Activated gamma-delta T cell treated with Interleukin-2 at 50 U/mL for 16 hours (primary cell): ENCODE measurements at places on chromosomes 7 and 10.

GRCh38 chr7:92916770-92917224, 80.4 kb upstream of the CDK6 start:
- no peak for DNase-seq

- no peak for DNase-seq
Observed at GRCh38 chr10:87547734-87548311, 43.1 kb downstream of the MINPP1 start.

- no peak for DNase-seq
Observed at GRCh38 chr7:66634816-66635215, 6.1 kb downstream of the KCTD7 start.

GRCh38 chr10:74690393-74690792, 136.0 kb upstream of the KAT6B start:
- no peak for DNase-seq

DNA sequence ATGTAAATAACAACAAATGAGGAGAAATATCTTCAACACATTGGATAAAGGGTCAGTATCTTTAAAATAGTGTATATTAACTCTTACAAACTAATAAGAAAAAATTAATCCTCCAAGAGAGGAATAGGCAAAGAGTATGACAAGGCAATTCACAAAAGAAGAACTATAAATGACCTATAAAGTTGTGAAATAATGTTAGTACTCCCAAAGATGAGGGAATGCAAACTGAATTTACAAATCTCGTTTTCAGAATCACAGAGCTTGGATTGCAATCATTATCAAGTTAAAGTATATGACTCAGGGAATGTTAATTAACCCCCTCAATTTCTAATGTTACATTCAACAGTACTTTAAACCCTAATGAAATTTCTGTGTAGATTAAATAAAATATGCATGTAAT, 87.3 kb upstream of the TARP start:
- DNase-seq = no peak

GRCh38 chr10:130254243-130254642, 118.1 kb downstream of the GLRX3 start:
- no peak for DNase-seq

GRCh38 chr10:127408733-127409132, 140.4 kb upstream of the NPS start:
- DNase-seq = no peak

DNA sequence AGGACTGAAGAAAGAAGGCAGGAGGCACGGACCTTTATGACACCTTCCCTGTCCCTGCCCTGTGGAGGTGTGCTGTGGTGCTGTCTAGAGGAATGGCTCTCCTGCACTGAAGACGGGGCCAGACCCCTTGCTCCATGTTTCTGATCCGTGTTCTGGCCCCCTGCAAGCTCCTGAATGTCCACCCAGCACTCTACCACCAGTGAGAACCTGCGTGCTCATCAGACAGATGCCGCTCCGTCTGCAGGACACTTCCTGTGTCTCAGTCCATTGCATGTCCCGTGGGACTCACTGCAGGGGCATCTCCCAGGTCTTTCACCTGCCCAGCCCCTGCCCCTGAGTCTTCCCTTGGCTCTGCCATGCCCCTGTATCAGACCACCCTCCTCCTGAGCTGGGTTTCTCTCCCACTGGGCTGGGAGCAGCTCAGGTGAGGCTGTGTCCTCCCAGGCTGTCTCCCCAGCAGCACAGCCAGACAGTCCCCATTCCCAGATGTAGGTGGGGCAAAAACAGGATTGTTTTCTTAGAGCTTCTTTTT, 278.3 kb upstream of the ZNF32 start:
- DNase-seq = no peak

DNA sequence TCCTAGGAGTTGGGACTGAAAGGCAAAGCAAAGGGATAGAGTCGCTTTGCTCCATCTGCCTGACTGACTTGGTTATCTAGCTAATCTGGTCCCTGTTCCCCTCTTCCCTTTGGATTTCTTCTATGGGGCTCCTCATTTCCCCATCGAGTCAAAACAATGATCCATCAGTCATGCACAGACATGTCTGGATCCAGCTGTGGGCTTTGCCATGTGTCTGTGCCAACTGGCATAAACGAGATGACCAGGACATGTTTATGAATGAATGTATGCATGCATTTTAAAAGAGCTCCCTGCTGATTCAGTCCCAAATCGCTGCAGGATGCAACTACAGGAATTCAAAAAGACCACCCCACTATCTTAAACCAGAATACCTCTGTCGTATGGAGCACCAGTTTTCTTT, 122.0 kb downstream of the ARL4A start:
- no peak for DNase-seq

DNA sequence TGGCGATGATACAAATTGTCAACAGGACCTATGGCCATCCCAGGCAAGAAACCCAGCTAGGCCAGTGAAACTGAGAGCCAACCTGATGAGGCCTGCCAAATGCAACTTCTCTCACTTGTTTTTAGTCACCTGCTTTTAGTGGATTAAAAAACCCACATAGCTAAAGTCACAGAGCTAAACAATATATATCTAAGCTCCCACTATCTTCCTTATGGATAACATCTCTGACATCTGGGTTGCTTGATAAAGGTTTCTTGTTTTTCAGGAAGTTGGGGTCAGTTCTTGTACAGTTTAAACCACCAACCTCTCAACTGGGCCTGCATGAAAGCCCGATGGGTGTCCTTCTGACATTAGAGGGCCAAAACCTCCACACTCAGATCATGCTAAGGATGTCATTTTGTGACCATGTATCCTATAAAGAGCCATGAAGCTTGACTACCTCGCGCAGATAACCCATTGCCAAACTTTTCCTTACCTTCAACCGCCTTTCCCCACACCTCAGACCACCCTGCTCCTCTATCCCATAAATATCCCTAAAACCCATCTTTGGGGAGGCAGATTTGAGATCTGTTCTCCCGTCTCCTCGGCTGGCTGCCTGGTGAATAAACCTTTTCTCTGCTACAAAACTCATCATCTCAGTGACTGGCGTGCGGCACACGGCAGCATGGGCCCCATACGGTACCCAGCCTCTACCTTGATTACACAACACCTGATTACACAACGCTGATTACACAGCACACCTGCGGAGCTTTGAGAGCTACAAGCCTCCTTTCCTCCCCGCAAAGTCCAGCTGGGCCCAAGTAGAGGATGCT, 797 bp upstream of the STMP1 start:
- no peak for DNase-seq

- peak; percentile 34 for DNase-seq
Observed at GRCh38 chr10:100996678-100997359, 2.8 kb upstream of the LZTS2 start.

GRCh38 chr7:81846398-81846797, 76.6 kb upstream of the HGF start:
- no peak for DNase-seq

DNA sequence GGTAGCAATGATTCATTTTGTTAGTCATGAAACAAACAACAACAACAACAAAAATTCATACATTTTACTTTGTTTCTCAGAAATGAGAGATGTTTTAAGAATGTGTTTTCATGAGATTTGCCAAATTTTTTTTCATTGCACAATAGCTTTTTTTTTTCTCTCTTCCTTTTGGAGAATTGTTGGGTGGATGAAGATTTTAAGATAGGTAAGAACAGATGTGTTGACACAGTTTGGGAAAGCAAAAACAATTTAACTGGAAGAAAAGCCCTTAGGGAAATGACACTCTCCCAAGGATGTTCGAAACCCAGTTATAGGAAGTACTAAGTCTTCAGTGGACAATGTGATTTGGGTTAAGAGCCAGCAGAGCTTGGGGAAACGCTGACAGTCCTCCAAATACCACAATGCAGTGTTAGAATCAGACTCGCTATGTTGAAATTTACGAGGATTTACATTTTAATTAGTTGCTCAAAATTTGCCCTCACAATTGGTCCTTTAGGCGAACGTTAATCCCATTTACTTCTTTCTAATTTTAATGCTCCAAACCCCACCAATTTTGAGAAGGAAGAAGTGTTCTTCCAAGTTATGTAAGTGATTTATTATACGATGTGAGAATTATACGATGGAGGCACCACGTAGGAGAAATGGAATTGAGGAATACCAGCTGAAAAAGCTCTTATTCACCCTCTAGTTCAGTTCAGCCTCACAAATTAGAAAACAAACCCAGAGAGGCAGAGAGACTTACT, 61.2 kb downstream of the HHEX start:
- DNase-seq = no peak

- no peak for DNase-seq
Observed at GRCh38 chr10:15661574-15661973, 58.1 kb downstream of the ITGA8 start.

- DNase-seq = no peak
Observed at GRCh38 chr7:20574784-20575720, 40.4 kb upstream of the ABCB5 start.
